ENCODE measurements at places on chromosomes 13 and 19.

DNA sequence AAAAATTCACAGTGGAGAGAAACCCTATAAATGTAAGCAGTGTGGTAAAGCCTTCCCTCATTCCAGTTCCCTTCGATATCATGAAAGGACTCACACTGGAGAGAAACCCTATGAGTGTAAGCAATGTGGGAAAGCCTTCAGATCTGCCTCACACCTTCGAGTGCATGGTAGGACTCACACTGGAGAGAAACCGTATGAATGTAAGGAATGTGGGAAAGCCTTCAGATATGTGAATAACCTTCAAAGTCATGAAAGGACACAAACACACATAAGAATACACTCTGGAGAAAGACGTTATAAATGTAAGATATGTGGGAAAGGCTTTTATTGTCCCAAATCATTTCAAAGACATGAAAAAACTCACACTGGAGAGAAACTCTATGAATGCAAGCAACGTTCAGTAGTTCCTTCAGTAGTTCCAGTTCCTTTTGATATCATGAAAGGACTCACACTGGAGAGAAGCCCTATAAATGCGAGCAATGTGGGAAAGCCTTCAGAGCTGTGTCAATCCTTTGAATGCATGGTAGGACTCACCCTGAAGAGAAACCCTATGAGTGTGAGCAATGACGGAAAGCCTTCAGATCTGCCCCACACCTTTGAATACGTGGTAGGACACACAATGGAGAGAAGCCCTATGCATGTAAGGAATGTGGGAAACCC is 16.1 kb upstream of the ZNF439 start:
- DNase-seq, result no peak

DNA sequence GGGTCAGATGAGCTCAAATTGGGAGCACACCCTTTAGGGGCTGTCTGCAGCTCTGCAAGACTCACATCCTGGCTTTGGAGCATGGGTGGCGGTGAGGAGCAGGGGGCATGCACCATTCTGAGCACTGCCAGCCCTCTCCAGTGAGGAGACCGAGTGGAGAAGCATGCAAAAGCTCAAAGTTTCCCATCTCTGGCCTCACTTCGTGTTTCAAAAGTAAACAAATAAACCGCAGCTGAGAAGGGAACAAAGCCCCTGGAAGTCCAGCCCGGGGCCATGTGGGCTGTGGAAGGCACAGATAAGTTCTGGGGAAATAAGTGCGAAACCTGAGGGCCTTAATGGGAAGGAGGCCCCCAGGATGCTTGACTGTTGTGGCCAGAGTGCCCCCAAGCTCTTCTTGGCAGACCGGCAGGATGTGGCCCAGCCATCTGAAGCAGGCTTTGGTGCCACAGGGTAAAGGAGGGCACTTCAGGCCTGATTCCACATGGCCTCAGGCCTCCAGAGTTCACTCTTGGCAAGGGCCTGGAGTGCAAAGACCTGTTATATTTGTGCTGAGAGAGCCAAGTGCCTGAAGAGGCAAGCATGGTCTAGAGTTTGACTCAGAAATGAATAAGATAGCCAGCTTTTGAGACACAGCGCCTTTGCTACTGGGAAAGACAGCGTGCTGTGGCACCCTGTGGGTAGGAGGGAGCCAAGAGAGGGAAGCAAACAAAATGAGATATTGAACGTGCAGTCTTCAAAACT is 1.2 kb downstream of the MEDAG start:
- DNase-seq, result no peak

GRCh38 chr13:23175920-23176319 is 4.9 kb upstream of the SGCG start:
- DNase-seq, result no peak

DNA sequence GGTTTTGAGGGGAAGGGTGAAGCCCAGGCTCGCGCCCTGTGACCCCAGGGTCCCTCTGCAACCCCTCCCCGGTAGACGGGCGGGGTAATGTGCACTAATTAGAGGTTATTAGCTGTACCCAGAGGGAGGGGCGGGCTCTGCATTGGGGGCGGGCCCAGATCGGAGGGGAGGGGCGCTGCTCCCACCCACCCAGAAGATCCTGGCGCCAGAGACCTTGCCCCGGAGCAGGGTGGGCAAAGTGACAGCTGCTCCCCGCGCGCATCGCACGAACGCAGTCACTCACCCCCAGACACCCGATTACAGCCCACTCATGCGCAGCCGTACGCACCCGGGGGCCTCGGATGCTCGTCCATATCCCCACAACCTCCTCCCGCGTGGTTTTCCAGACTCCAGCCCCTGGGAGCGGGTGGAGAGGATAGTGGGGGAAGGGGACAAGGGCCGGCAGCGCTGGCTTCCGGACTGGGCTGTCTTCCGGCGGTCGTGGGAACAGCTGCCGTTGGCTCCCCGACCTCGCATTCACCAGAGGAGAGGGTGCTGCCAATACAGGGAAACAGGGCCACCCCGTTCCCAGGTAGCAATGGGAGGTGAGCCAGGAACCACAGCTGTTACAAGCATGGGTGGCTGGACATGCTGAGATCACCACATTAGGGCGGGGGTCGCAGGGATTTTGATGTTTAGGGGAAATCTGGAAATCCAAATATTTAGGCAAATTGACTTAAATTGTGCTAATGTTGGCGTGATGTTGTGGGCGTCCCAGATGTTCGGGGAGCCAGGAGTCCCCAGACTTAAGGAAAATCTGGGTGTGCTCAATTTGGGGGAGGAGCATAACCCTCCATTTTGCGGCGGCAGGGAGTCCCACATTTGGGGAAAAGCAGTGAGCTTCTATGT is 2.9 kb upstream of the HOOK2 start:
- DNase-seq, result peak; percentile 10

GRCh38 chr19:54352041-54352440 is 12.7 kb downstream of the LAIR1 start:
- no peak for DNase-seq

Data from hematopoietic multipotent progenitor cell treated with erythropoietin and hydrocortisone succinate and interleukin-3 and kit ligand, for 17 days (in vitro differentiated cells).